ENCODE measurements at places on chromosomes 2 and 18.

- DNase-seq, result no peak
Observed at GRCh38 chr2:236971919-236972381, 113.7 kb upstream of the COPS8 start.

- no peak for DNase-seq
Observed at GRCh38 chr2:126145752-126146151, 510.2 kb upstream of the GYPC start.

DNA sequence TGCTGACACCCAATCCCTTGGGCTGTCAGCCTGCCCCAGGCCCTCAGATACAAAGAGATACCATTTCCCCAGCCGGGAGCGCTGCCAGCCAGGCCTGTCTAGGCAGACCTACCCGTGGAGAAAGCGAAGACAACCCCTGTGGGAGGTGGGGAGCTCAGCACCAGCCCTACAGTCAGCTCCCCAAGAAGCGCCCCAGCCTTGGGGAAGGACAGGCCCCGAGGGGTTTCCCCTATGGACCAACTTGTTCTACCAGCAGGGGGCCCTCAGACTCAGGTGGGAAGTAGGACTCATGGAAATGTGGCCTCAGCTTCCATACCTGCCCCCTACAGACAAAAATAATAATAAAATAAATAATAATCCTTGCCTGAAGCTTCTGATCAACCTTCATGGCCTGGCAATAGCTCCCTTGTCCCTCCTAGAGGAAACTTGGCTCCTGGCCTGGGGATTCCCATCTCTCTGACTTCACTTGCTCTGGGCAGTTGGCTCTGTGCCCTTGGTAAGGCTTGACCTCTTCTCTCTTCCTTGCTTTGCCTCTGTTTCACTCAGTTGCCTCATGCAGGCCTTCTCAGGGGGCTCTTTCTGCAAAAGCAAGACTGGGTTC is 7.0 kb downstream of the SLC35F6 start:
- no peak for DNase-seq

DNA sequence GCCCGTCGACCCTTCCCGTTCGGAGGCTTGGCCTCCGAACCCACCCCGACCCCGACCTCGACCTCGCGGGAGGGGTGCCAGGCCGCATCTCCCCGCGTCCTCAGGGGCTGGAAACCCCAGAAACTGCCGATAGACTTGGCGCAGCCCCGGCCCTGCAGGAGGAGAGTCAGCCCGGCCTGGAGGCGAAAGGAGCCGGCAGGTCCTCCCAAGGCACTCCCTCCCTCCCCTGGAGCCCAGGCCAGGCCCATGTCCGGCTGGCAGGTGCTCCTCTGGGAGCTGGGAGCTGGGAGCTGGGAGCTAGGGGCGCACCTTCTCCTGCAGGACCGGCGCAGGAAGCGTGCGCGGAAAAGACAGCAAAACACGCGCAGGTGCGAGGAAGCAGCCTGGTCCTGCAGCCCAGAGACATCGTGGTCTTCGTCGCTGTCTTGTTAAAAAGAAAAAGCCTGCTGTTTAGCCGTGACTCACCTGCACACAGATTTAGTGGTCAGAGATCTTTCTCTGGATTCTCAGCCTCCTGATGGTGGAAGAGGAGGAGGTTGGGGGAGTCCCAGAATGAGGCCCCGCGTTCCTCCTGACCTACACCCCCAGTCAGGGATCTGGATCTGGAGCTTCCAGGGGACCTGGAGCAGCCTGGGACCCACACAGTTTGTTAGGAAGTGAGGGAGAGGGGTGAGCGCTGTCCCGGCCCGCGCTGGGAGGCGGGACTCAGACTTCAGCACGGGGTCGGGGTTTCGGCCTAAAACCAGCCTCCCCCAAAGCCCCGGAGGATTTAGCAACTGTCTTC is 660 bp upstream of the MBP start:
- DNase-seq, result no peak

DNA sequence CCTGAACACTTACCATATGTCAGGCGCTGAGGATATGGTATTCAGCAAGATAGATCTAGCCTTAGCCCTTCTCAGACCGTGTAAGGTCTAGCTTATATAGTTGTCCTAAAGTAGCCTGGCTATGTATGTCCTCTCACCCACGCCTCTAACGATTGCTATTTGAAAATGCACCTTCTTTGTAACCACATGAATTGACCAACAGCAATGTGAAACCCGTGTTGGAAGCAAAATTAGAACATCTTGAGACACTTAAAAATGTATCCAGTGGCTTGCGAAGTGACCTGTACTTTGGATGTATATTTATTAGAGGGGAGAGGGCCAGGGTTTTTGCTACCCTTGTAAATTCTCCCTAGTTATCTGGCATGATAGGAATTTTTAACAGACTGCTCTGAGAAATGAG is 860.0 kb upstream of the ZEB2 start:
- no peak for DNase-seq

- DNase-seq, result no peak
Observed at GRCh38 chr2:235793163-235793752, 299.4 kb downstream of the AGAP1 start.

DNA sequence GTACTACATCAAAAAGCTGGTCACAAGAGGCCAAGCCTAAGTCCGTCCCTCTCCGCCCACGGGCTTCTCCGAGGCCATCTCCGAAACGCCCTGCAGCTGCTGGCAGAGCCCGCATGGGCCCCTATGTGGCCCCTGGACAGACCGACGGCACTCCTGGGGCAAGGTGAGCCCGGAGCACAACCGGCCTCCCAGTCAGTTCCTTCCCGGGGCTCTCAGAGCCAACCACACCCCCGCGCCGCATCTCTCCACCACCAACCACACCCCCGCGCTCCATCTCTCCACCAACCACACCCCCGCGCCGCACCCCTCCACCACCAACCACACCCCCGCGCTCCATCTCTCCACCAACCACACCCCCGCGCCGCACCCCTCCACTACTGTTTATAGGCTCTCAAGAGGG is 93.5 kb downstream of the ZNF516 start:
- DNase-seq, result no peak

DNA sequence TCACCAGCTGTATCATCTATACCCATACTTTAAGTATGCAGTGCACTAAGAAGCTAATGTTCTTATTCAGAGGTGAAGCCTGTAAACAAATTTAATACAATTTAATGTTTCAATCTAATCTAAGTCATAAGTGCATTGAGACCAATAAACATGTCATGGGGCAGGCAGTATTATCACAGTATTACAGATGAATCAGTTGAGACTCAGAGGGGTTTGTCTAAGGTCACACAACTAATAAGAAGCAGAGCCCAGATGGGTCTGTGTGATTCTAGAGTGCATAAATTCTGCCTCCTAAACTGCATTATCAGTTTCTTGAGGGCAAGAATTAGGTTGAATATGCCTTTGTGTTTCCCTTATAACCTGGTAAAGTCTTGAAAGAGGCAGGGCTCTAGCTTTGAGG is 140.9 kb upstream of the RNF152 start:
- no peak for DNase-seq

- DNase-seq, result no peak
Observed at GRCh38 chr18:78293540-78293939, 686.1 kb upstream of the SALL3 start.

GRCh38 chr2:51511002-51511401 is 479.1 kb upstream of the NRXN1 start:
- DNase-seq, result no peak

GRCh38 chr2:48343571-48344440 is 186.1 kb upstream of the STON1 start:
- no peak for DNase-seq

DNA sequence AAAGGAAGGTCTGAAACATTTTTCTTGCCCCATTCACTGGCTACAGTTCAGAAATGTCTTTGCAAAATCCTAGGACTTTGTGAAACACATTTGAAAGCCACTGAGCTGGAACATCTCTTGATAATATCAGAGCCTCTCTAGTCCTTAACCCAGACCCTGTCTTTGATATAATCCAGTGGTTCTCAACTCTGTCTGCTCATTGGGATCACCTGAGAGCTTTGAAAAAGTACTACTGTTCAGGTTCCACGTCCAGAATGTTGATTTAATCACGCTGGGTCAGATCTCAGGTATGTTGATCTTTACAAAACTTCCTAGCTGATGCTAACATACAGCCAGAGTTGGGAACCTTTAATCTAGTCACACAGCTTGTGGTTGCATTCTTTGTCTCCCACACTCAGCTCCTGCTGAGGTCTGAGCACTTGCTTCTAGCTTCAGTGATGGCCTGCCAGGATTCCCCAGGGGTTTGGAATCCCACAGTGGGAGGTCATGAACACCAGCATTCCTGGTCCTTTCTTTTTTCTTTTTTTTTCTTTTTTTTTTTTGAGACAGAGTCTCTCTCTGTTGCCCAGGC is 262.7 kb downstream of the SETBP1 start:
- DNase-seq, result no peak

DNA sequence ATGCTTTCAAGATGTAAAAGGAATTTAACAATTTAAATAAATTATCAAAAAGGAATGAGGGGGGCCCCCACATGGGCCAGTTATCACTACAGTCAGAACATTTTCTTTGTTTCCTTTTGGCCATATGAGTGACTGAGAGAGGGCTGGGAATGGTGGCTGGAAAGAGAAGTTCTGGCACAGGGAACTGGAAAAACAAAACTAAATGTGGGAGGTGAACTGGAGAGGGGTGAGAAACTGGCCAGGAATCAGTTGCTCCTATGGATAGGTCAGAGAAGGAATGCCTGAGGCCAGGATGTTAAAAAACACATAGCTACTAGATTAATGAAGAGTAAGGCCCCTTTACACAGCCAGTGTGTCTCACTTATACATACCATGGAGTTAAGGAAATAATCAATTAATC is 121.0 kb downstream of the RBMS1 start:
- DNase-seq, result no peak

GRCh38 chr2:98935777-98936352 is at the start of gene CRACDL:
TSS of gene CRACDL (minus strand) at chr2:98936225. CDS start at chr2:98846800, 89,425 bp downstream.
- DNase-seq, result no peak

GRCh38 chr18:49525981-49526380 is 35.9 kb upstream of the LIPG start:
- no peak for DNase-seq

DNA sequence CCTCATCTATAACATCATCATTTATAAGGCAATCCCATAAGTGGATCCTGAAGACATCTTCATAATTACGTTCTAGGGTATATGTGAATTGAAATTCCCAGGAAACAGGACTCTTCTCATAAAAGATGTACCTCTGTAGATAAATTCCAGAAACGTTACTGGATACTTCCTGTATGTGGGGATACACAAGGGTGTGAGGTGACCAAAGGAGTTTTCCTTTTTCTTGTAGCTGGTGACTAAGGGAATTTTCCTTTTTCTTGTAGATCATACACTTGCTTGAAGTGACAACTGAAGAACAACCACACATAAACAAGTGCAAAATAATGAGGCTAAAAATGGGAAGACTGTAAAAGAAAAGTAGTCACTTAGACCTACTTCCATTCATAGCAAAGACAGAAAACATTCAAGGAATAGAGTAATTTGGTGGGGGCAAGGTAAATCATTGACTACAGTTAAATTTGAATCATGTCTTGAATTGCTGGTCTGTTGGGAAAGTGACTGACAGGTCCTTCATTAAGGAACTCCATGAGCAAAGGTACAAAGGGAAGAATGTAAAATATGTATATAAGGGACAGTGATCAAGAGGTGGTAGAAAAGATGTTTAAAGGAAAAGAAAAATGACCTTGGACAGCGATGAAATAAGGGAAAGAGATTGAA is 53.2 kb upstream of the UBE2E3 start:
- DNase-seq, result no peak

DNA sequence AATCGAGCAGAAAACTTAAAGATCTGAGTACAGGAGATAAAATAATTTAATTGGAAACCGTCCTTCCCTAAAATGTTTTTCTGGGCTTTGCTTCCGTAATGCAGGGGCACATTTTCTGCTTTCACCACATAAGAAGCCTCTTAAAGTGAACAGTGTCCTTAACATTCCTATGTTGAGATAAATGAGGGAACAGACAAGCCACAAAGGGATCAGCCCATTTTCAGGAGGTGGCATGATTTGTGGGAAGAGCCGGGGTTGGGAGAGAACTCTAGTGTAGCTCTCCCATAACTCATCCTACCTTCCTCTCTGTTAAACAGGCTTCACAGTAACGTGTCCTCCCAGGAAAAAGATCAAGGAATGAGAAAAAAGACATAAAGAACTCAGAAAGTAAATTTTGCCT is 56.9 kb upstream of the ACVR1C start:
- DNase-seq, result no peak

- no peak for DNase-seq
Observed at GRCh38 chr2:234462218-234462992, 34.5 kb downstream of the ARL4C start.

- no peak for DNase-seq
Observed at GRCh38 chr2:61011678-61012077, 5.8 kb upstream of the PEX13 start.

DNA sequence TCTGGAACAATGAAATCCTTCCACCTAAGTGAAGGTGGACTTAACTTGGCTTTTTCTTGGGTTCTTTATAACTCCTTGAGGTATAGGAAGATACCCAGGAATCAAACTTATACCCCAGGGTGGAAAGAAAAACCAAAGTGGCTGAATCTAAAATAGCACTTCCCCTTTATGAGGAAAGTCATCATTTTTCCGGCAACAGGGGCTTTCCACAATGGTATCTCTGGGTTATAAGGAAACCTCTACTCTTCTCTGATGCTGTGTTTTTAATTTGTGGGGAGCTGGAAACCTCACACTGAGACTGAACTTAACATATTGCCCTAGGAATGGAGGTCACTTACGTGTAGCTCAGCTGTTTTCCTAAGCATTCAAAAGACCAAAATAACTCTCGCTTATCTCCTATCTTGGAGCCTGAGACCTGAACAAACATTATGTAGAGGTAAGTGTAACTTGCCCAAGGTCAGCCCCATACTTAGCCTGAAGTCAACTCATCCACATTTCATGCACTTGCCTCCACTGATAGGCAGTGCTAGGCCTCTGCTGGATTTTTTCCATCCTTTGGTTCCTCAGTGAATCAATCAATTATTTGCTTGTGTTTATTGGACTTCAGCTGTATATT is 117.9 kb downstream of the SETBP1 start:
- no peak for DNase-seq

DNA sequence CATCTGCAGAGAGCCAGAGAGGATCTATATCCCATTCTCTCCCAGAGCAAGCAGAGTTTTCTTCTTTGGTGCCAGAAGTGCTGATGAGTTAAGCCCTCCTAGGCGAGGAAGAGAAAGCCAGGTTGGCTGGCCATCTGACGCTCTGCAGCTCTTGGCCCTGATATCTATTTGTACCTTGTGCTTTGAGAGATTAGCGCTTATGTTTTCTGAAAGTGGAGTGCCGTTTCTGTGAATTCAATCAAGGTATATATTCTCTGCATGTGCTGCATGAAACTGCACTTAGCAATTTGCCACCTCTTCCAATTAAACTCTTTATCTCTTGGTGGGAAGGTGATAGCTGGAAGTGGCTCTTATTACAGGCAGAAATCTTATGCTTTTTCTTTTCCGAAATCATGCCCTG is 177.5 kb downstream of the LPIN1 start:
- DNase-seq, result no peak

- no peak for DNase-seq
Observed at GRCh38 chr18:70405052-70405451, 116.2 kb downstream of the SOCS6 start.

DNA sequence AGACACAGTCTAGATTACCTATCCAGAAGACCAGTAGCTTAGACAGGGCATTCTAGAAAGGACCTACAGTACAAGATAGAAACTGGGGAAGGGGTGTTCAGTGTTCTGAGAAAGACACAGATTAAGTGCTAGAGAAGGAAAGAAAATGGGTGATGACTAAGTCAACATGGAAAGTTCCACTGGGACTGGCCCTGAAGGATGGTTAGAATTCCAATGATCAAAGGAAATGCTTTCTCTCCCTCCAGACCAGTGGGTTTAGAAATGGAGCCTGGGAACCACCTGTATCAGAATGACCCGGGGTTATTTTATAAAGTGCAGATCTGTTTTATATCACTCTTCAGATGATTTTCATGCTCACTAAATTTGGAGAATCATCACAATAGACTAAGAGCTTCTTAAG is 5.8 kb upstream of the COLEC12 start:
- DNase-seq, result no peak
